H54 (cell line): ENCODE measurements at places on chromosomes 6 and 20.

GRCh38 chr20:18258126-18258860, 30.0 kb upstream of the ZNF133 start:
- no peak for DNase-seq

- DNase-seq: no peak
These were observed 1.3 kb upstream of the PNISR start for GRCh38 chr6:99426451-99426757.

GRCh38 chr6:44223319-44224028, at the start of gene SLC29A1:
TSS of gene SLC29A1 (plus strand) at chr6:44223595. CDS start at chr6:44227314, 3,719 bp downstream.
- peak; percentile 96 for DNase-seq

DNA sequence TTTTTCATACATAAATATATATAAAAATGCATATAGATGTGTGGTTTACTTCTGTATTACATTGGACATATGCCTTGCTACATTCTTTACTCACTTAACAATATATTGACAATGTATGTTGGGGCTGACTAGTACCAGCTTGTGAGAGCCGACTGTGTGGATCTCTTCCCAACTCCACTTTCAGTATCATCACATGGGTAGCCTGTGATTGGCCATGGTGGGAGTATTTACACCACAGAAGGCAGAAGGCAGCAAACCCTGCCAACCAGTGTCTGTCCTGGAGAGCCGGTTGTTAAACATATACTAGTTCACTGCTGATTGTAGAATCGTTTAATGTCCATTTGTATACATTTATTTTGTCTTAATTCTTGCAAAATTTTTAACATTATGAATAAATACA, 638.7 kb downstream of the DHX35 start:
- DNase-seq: no peak

DNA sequence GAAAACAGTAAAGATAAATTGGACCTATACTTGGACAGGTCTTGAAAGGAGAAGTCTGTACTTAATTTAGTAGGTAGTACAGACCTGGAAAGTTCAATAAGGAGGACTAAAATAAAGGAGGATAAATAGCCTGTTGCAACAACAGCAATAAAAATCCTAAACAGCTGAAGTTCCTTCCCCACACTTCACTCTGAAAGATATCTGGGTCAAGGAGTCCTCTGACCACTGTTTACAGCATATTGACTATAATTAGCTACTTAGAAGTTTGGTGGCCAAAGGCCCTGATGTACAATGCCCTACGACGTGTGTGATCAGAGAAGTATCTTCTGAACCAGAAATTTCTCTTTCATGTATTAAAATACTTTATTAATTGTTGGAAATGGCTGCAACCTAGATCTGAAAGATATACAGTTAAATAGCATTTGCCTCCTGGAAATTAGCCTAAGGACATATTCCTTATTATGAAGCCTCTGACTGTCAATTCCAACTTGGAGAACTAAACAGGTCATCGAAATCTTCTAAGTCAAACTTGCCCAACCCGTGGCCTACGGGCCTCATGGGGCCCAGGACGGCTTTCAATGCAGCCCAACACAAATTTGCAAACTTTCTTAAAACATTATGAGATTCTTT, 82.8 kb downstream of the KIF13A start:
- no peak for DNase-seq

DNA sequence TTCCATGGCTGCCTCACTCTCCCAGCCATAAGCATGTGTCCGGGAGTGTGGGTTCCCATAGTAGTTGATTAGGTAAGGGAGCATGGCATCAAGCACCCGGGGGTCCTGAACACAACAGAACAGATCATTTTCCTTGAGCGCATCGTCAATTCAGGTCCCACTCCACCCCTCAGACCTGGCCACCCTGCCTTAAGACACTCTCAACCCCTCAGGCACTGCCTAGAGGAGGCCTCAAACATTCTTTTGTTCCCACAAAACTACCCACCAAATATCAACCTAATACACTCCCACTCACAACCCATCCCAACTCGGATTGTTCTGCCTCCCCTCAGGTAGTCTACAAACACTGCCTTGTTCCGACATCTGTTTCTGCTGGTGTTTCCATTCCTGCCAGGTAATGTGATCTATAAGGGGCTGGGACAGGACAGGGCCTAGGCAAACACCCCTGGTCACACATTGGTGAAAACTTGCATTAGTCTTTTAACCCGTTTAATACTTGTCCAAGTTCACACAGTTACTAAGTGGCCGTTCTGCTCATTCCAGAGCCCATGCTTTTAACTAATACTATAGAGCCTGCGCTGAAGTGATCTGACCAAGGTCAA, 1.4 kb downstream of the NFS1 start:
- DNase-seq: no peak

- DNase-seq: peak; percentile 26
These were observed 200 bp downstream of the ZBTB22 start for GRCh38 chr6:33317419-33317668.

DNA sequence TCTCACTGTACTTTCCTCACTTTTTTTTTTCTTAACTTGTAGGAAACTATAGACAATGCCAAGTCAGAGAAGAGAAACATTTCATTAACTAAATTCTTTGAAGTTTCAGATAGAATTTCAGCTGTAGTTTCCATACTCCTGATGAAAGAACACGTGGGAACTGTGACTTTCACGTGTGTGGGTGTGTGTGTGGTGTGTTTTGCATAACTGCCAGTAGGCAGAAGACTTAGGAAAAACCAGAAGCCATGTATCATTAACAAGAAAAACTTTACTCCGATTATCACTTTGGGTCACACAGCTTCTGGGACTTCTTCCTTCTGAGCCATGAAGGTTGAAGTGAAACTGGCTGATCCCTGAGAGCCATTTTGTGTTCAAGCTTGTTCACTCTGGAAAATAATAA, 483.3 kb downstream of the TFAP2B start:
- DNase-seq: no peak

DNA sequence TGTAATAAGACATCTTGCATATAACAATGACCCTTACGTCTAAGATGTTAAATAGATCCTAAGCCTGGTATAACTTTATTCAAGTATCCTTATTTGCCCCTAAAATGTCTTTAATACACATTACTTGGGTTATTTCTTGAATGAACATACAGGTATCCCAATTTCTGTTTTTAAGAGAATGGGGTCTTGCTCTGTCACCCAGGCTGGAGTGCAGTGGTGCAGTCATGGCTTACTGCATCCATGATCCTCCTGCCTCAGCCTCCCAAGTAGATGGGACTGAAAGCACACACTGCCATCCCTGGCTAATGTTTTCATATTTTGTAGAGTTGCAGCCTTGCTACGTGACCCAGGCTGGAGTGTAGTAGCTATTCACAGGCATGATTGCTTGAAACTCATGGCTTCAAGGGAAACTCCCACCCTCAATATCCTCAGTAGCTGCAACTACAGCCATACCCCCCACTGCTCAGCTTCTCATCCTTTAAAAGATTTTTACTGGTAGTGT, 10.4 kb upstream of the ZNFX1 start:
- no peak for DNase-seq

- DNase-seq: no peak
These were observed at the start of gene TRIM10 for GRCh38 chr6:30160785-30161531. TSS of gene TRIM10 (minus strand) at chr6:30161211. CDS start at chr6:30160858, 353 bp downstream.

- DNase-seq: no peak
These were observed 7.7 kb downstream of the TTBK1 start for GRCh38 chr6:43250992-43251373.

- no peak for DNase-seq
These were observed 39.6 kb upstream of the GFOD1 start for GRCh38 chr6:13526727-13527670.

DNA sequence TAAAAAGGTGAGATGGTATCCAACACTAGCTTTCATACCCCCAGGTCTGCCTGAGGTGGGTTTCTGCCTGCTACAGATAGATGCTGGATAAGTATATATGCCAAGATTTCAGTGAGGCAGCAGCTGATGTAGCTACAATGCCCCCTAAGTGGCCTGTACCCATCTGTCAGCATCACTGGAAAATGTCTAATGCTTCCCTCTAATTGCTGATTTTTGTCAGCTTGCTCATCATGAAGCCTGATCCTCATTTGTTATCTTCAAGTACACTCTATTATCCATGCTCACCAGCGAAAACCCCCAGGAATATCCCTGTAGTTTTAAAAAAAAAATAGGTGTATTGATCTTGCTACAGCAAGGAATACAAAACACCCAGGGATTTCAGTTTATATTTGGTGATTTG, 32.2 kb downstream of the OPRM1 start:
- no peak for DNase-seq

DNA sequence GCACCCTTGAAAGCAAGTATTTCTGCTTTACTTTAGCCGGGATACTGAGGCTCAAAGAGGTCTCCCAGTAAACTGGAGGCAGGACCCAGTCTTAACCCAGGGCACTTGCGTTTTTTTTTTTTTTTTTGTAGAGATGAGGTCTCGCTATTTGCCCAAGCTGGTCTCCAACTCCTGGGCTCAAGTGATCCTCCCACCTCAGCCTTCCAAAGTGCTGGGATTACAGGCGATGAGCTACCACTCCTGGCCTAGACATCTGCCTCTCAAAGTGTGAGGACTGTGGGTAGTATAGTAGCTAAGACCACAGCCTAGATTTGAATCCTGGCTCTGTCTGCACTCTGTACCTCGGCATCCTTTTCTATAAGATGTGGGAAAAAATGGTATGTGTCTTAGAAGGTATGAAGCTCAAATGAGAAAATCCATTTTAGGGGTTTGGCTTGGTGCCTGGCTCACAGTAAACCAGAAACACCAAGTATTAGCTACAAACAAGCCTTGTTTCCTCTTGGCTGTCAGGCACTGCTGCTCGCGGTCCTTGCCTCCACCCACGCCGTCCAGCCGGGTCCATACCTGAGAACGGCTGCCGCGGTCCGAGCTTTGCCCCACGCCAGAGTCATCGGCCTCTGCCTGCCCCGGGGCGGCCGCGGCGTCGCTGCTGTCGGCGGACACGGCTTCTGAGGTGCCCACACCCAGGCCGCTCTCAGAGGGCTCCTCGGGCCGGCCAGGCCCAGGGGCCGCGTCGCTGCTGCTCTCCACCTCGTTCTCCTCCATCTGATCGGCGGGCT, 1.2 kb downstream of the ZNF335 start:
- no peak for DNase-seq

DNA sequence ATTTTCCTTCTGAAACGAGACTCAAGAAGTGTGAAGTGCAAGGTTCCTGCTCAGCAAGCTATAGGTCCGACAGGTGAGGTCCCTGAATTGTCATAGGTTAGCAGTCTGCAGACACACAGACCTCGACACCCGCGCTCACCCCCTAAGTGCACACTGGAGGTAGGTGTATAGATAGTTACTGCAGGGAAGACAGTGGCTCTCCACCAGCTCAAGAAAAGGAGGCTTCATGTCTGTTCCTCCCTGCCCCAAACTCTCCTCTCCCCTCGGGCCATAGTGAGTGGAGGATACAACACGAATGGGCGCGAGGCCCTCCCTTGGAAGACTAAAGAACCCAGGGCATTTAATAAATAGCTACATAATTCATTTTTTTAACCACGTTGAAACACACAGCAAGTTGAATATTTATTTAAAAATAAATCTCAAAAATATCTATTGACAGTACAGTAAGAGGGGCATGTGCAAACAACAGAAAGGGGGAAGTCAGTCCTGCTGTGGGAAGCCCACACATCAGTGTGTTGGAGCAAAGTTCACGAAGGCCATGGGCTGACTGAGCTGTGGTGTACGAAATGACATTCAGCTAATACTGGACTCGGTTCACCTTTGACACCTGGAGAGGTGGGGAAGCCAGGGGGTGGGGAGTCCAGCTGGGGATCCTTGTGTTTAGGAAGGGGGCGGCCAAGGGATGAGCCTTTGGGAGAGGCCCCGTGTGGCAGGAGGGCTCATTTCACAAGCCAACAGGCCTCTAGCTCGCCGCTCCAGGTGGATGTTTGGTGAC, 10.7 kb downstream of the SPATA2 start:
- DNase-seq: no peak

- DNase-seq: no peak
These were observed 116.6 kb downstream of the DLL1 start for GRCh38 chr6:170174124-170174770.

- no peak for DNase-seq
These were observed 81.6 kb downstream of the TMEM200A start for GRCh38 chr6:130447374-130447773.

GRCh38 chr6:43286980-43287716, 10.9 kb upstream of the SLC22A7 start:
- peak; percentile 74 for DNase-seq

DNA sequence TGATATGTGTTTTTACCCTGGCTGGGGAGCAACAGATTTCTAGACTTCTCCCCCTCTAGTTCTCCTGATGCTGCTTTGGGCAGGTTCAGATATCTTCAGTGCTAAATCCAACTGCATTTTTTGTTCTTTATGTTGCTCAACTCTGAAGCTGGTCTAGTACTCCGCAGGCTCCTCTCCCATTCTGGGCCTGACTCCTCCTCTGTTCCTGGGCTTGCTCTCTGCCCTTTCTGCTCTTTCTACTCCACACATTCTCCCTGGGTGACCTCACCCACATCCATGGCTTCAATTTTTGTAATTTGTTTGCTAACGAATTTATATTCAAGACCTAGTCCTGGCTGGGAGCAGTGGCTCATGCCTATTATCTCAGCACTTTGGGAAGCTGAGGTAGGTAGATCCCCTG, 6.4 kb downstream of the FYN start:
- DNase-seq: no peak

DNA sequence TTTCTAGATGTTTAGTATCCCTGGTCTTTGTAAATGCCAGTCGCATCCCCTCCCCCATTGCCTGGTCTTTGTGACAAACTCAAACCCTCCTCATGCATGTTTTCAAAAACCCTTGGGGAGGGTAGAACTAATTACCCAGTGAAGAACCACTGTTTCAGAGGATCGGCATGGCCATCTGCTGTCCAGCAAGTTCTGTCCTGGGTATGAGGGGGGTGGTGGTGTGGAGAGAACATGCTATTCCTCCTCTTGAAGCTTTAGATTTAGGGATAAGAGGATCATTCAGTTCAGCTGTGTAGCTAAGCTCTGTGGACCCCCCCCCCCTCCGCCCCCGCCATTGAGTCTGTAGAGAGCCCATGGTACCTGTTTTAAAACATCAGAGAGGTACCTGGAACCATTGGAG, 5.6 kb downstream of the BRPF3 start:
- no peak for DNase-seq

DNA sequence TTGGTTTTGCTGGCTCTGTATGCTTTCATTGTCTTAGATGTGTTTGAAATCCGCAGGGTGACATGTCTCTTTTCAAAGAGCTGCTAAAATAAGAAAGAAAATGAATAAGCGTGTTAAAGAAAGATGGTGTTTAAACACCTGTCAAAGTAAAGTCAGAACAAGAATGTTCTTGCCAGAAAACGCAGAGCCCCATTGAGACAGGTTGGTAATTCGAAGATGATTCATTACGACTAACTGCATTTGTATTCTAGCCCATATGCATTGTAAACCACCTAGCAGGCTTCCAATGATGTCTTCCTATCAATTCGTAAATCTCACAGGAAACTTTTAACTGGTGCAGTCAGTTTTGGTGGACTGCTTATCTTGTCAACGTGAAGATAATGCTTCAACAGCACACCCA, 16.8 kb downstream of the PHACTR2 start:
- DNase-seq: no peak

GRCh38 chr20:19396460-19397081, 184.1 kb downstream of the SLC24A3 start:
- DNase-seq: no peak

- no peak for DNase-seq
These were observed 449.6 kb downstream of the KIF16B start for GRCh38 chr20:16123623-16124022.

GRCh38 chr6:141248021-141248799, 884.5 kb upstream of the GJE1 start:
- DNase-seq: no peak
